SJCRH30 (cell line): ENCODE measurements at places on chromosomes 11 and 22. TPM values are rescaled to one million over a fixed set of nuclear protein-coding genes. Genes with fewer than 3 reads are reported as not detected.

- no peak for DNase-seq
Measured at GRCh38 chr11:88424881-88425280, 87.3 kb upstream of the CTSC start.

TBC1D22A gene
- 8.4 and 8.9 TPM in 2 replicates for total RNA-seq

GRCh38 chr22:35325209-35325608 is 25.5 kb downstream of the TOM1 start:
- DNase-seq: no peak

GRCh38 chr11:85680897-85681296 is 5.1 kb downstream of the CCDC89 start:
- peak; percentile 20 for DNase-seq

DNA sequence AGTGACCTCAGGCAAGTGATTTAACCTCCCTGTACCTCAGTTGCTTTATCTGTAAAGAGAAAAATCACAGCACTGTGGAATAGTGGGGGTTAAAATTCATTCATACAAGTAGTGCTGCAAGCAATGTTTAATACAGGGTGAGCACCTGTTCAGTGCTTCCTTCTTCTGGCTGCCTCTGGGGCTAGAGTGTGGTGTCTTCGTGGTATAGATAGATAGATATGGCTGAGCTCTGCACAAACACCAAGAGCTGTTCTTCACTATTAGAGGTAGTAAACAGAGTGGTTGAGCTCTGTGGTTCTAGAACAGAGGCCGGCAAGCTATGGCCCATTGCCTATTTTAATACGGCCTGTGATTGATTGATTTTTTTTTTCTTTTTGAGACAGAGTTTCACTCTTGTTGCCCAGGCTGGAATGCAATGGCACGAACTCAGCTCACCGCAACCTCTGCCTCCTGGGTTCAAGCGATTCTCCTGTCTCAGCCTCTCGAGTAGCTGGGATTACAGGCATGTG is 32.9 kb downstream of the LIMK2 start:
- no peak for DNase-seq
